ENCODE measurements at places on chromosomes 4 and X.
A peak's percentile ranks its signal among the peaks of the same experiment; 100 is the strongest.

DNA sequence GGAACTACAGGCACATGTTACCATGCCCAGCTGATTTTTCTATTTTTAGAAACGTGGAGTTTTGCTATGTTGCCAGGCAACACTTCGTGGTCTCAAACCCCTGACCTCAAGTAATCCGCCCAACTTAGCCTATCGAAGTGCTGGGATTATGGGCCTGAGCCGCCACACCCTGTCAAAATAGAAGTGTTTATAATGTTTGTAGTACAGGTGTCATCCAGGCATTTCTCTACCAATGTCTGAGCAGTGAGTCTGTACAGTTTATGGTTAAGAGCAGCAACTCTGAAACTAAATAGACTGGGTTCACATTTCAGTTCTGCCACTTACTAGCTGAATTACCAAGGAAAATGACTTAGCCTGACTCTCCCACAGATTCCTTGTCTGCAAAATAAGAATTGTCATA is 460.4 kb upstream of the GALNT7 start:
- no peak for DNase-seq

DNA sequence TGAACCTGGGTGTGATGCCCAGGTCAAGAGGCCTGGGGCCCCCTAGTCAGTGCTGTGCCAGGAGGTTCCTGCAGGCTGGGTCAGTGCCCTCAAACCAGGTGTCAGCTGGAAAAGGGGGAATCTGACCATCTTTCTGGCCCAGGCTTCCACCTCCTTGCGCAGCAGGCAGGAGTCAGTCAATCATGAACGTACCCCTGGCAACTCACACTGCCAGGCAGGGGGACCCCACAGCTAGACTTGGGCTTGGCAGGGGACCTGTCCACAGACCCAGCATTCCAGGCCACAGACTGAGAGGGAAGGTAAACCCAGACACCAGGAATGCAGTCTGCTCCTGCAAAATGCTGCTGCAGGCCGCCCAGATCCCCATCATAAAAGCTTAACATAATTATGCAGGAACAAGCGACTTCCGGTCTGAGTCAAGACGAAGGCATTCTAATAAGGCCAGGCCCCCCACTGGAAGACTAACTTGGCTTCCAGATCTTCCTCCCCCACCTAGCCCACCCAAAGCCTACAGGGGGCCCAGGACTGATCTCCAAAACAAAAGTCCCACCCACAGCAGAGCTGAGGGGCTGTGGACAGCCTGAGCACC is 156.3 kb downstream of the BCOR start:
- no peak for DNase-seq

DNA sequence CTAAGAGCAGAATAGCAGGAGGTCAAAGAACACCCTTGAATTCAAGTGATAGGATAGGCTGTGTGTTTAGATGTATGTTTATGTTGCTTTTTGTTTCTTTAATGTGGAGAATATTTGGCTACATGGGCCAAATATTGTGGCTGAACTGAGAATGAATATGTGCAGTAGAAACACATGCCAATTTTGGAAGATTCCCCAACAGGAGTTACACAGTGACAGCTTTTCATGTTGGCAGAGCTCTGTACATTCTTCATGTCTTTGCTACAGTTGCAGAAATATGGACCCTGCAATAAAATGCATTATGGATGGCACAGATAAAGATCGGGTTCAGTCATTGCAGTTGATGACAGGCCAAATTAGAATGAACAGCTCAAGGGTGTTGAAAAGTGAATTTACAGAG is 82.8 kb upstream of the SLC4A4 start:
- no peak for DNase-seq

- peak; percentile 24 for DNase-seq
These were observed 304.1 kb upstream of the TECRL start for GRCh38 chr4:64713256-64713840.

GRCh38 chr4:146142768-146143167 is 32.8 kb upstream of the LSM6 start:
- DNase-seq, result no peak

GRCh38 chrX:124358800-124359383 is 12.5 kb downstream of the SH2D1A start:
- DNase-seq, result no peak

DNA sequence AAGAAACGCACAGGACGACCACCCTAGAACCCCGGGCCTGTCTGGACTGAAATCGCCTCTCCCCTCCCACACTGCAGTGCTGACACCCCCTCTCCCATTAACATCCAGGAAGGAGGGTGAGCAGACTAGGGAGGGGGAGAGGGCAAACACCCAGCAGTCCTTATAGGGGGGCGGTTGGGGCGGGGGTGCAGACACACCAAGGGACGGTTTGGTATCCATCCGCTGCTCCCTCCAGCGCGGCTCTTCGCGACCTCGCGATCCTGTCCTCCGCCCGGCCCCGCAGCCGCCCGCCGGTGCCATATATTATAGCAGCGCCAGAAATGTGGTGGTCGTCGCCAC is 411 bp upstream of the GPRASP1 start:
- DNase-seq, result no peak

GRCh38 chr4:14669371-14669770 is 332.9 kb upstream of the CPEB2 start:
- no peak for DNase-seq

- DNase-seq, result no peak
These were observed 189.7 kb upstream of the ITM2A start for GRCh38 chrX:79556800-79557199.

GRCh38 chrX:152656087-152656486 is 18.4 kb downstream of the GABRQ start:
- no peak for DNase-seq

- peak; percentile 74 for DNase-seq
These were observed 8.1 kb downstream of the NEK1 start for GRCh38 chr4:169604131-169604900.

GRCh38 chr4:61891953-61892352 is 691.8 kb downstream of the ADGRL3 start:
- no peak for DNase-seq

GRCh38 chr4:54363037-54363436 is 133.9 kb downstream of the PDGFRA start:
- no peak for DNase-seq

- DNase-seq, result peak; percentile 65
These were observed 158.1 kb upstream of the TENM3 start for GRCh38 chr4:182085051-182085480.

- no peak for DNase-seq
These were observed 5.2 kb downstream of the PNMA5 start for GRCh38 chrX:152988536-152989291.

- no peak for DNase-seq
These were observed 360.5 kb downstream of the ZNF674 start for GRCh38 chrX:46184749-46185148.

DNA sequence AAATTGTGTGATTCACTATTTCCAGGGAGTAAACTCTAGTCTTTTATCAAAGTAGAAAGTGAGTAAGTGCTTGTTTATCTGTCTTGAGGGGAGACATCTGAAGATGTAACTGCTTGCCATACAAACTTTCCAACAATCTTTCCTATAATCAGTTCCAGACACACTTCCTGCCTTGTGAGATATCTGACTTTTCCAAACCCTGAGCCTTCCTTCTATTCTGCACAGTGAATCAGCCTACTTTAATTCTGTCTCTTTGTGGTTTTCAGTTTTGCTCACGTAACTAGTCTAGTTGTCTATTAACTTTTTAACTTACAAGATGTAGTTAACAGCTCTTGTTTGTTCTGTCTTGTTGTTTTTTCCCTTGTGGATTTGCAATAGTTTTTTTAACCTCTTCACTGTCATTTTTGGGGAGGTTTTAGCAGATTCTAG is 947.8 kb downstream of the C4orf33 start:
- no peak for DNase-seq

GRCh38 chr4:89549907-89550306 is 242.3 kb upstream of the GPRIN3 start:
- DNase-seq, result peak; percentile 49

DNA sequence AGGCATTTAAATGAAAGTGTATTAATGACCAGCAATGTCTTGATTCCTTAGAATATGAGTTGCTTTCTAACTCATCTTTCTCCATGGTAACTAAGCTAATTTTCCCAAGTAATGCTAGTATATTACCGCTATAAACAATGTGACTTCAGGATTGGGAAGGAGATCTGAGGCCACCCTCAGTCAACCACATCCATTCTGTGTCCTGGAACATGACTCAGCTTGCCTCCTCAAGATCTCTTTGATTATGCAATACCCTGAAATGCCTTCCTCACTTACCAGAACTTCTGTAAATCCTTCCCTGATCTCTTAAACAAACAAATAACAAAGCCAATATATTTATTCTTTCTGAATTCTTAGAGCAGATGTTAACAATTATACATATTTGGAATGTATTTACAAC is 1495.5 kb downstream of the PCDH18 start:
- no peak for DNase-seq

GRCh38 chr4:101071241-101071640 is 276.1 kb downstream of the PPP3CA start:
- DNase-seq, result peak; percentile 33

DNA sequence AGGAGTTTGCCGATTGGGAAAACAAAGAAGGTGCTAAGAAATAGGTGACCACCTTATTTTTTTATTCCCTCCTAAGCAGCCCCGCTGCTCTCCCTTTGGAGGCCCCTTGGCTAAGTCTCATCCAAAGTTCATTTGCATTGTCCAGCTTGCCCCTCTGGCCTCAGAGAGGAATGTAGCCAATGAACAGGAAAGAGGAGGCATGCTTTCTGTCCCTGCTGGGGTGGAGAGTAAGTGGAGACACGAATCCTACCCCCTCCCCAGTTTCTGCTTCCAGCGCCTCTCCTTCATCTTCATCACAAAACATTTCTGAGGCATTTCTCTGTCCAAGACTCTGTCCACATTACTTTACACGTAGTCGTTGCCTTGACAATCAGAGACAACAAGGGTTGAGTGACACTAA is 38.7 kb downstream of the NLGN3 start:
- no peak for DNase-seq

Measured in AG10803 (cell line).